ENCODE measurements at places on chromosomes 4 and X.

GRCh38 chr4:10385994-10386394 is 71.2 kb downstream of the ZNF518B start:
- no peak for DNase-seq

DNA sequence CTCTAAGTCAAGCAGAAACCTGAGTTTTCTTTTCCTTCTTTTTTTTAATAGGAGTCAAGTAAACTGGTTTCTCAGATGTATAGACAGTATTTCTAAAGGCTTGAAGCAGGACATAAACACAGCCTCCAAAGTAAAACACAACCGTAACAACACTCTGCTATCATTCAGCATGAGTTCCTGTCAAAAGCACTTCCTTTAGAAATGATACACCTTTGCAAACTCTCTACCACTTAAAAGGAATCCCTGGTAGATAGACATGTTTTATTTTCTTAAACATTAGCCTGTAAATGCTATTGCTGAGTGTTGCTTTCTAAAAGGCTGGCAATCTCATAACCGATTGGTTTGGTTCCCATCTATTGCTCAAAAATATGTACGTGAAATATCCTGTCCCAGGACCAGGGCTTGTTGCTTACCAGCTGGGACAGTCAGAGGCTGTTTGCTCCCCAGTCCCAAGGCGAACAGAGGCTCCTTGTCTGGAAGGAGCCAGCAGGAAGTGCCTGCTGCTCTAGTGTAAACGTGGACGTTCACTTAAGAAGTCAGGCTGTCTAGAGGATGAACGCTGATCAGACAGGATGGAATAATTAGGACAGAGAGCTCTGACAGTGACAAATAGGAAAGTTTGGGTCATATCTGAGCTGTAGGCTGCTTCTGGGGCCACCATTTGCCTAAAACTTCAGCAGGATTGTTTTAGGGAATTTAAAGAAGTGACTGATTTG is 173.9 kb upstream of the KLF3 start:
- no peak for DNase-seq

DNA sequence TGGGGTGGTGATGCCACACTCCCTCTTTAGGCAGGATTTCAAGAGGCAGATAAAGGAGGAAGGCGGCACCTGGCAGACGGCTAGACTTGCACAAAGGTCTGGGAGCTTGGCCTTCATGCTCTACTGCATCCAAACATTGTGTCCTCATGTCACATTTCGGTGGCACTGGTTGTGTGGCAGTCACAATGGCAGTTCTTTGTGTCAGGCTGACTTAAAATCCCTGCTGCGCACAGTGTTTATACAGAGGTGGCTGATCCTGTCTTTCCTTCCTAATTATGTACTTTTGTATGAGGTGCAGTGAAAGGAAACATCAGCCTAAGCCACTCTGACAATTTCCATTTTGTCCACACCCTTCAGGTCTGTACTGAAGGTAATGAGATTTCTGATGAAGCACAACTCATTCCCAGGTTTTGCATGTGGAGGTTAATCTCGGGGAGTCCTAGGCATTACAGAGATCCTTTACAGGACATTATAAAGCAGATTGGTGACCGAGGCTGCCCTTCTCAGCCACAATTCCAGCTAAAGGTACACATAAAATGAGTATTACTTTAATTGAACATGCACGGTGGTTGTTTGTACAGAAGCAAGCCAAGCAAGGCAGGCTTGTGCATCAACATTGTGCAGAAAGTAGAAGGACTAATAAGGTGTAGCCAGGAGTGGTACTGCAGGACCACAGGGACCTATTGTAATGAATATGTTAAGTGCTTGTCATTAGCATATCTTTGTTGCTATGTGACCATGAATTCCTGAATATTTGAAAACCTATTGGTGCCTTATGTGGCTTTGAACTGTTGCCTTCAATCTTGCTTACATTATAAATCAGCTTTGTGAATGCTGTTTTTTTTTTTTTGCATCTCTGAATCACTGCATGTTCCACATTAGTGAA is 147.6 kb downstream of the STK32B start:
- DNase-seq, result no peak

- no peak for DNase-seq
Measured at GRCh38 chrX:40423299-40423698, 157.5 kb upstream of the ATP6AP2 start.

DNA sequence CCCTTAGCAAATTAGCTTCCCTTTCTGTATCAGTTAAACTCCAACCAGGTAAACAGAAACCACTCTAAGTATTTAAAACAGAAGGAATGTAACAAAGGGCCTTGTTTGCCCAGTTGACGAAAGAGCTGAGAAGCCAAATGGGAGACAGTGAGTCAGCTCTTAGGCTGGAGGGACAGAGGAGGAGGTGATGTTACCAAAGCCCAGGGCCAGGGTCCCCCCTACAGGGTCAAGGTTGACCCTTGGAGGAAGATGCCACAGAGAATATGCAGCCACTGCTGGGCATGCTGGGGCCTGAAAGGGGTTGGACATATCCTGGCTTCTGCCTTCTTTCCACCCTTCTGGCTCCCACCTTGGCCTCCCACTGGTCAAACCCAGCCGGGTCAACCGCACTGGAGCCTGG is 38.3 kb upstream of the LGI2 start:
- no peak for DNase-seq

DNA sequence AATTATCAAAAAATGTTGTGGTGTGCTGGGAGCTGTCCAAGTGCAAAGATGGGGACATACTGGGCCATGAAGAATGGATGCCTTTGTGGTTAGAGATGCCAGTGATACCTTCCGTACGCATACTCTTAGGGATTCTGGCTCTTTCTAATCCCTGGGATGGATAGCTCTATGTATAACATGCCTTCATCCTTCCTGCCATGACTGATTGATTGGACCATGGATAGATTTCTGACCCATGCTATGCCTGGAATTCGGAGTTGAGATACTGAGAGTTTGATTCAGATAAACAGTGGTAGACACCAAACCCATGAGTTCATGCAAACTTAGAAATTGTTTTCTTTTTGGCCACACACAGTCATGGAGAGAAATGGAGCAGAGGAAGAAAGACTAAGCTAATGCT is 147.2 kb upstream of the WDFY3 start:
- no peak for DNase-seq

GRCh38 chrX:33032700-33033099 is 178.6 kb downstream of the DMD start:
- no peak for DNase-seq

- no peak for DNase-seq
Measured at GRCh38 chr4:187157380-187157958, 433.8 kb upstream of the FAT1 start.

DNA sequence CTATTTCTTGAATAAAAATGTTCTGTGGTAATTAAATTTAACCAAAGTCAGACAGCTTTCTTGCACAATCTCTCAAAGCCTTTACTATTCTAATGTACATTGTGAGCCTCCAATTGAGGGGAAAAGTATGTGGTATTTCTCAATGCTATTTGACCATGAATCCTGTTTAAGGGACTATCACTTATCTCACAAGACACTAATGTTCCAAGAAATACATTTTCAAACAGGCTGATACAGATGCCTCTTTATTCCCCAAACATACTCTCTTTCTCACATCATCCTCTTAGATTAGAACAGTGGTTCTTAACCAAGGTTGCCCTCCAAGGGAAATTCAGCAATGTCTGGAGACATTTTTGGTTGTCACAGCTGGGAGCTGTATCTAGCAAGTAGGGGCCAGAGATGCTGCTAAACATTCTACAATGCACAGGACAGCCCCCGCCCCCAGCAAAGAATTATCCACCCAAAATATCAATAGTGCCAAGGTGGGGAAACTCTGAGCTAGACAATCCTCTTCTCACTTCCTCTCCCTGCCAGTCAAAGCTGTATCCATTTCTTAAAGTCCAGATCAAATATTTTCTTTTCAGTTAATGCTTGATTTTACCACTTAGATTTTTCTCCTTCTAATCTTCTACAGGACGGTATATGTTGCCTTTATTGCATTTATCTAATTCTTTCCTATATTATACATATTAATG is 129.2 kb upstream of the TRIM2 start:
- no peak for DNase-seq

- DNase-seq, result peak; percentile 13
Measured at GRCh38 chr4:139171876-139172691, 4.9 kb downstream of the ELF2 start.

DNA sequence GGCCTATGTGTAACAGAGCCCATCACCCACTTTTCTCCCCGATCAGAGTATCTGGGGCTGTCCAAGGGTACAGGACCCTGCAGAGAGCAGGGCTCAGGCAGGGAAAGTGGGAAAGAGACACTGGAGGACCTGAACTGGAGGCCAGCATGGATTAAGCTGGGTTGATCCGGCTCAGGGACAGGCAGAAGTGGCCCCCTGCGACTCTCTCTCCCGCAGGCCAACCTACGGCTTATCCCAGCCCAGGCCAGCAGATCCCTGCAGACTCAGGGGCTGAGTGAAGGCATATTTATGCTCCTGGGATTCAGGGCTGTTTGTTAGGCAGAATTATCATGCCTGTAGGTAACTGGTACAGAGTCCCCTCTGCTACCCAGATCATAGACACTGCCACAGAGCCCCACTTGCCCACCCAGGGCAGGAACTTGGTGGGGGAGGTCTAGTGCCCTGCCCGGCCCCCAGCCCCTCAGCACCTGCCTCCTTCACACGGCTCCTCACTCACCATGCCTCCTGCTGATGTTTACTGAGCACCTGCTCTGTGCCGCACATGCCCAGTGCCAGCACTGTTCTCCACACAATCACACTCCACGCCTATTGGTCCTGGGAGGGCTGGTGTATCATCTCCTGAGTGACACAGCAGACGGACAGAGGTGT is 87.3 kb downstream of the ADRA2C start:
- no peak for DNase-seq

DNA sequence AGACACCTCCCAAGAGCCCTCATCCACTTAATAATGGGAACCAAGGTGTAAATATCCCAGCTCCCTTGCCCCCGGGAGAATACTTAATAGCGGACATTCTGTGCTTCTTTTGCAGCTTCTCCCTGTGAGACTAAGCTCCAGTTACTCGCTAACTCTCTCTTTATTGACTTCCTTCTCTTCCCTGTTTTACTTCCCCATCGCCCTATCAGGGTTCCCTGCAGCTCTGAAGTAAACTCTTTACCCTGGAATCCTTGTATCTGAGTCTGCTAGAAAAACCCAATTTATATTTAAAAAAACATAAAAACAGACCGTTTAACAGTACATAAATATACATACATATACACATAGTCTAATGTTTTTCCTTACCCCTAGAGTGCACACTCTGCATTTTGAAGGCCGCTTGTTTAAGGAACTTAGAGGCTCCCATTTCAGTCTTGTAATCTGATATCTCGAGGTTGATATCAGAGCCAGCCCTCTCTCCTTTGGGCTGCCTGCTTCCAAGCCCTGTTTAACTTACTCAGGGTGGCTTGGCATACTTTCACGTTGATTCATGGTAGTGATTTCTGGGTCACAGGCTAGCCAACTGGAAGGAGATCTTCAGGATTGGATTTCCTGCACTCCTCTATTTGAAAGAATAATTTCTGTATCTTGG is 177.4 kb upstream of the SCML1 start:
- no peak for DNase-seq

DNA sequence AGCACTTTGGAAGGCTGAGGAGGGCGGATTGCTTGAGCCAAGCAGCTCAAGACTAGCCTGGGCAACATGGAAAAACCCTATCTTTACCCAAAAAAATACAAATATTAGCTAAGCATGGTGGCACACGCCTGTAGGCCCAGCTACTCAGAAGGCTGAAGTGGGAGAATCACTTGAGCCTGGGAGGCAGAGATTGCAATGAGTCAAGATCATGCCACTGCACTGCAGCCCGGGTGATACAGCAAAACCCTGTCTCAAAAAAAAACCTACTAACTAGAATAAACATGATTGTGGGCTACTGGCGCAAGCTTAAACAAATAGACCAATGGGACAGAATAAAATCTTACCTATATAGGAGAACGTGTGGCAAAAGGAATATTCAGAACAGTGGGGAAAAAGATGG is 7.3 kb downstream of the CDKL2 start:
- no peak for DNase-seq

DNA sequence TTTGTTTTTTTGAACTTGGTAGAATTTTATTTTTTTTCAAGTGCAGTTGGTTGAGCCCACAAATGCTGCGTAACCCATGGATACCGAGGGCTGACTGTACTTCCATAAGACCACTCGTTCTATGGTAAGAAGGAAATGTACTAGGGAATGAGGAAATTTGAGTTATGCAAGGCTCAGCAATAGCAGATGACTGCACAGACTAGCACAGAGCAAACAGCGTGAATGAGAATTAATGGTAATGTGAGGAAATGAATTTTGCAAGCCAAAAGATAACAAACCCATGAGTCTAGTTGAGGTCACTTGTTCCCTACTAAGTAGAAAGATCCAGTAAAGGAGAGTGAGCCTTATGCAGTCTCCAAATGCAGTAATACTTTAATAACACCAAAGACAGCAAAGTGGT is 17.4 kb downstream of the GSPT2 start:
- no peak for DNase-seq

DNA sequence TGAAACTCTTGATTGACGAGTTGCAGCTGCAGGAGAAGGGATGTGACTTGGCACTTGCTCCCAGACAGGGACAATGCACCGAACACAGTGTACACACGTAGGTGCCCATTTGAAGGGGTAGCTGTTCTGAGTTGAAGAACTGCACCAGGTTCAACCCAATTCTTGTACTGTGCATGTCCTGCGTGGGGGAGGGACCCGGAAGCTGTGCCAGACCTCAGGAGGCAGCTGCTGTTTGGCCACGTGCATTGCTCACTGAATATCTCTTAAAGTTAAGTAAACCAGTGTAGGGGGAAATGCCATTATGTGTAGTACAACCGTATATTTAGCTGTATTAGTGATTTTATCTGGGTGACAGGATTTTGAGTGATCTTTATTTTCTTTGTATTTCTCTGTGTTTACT is 12.0 kb upstream of the RBBP7 start:
- DNase-seq, result no peak

DNA sequence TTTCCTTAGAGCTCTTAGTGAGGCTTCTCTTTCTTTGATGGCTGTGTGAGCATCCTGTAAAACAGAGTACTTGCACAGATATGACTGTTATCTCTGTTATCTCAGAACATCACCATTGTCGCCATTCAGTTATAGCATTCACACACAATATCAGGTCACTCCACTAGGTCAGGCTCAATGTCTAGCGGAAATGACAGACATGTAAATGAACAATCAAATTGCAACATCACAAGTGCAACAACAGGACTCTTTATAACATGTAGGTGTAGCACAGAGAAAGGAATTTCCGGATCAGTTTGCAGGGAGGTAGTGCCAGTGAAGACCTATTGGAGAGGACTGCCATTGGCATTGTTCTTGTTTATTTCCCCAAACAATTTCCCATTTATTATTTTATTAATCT is 43.2 kb upstream of the IGSF1 start:
- DNase-seq, result no peak
